ENCODE measurements at places on chromosomes 2 and 18.

- DNase-seq, result no peak
These were observed 19.9 kb downstream of the ABCG5 start for GRCh38 chr2:43818761-43819160.

DNA sequence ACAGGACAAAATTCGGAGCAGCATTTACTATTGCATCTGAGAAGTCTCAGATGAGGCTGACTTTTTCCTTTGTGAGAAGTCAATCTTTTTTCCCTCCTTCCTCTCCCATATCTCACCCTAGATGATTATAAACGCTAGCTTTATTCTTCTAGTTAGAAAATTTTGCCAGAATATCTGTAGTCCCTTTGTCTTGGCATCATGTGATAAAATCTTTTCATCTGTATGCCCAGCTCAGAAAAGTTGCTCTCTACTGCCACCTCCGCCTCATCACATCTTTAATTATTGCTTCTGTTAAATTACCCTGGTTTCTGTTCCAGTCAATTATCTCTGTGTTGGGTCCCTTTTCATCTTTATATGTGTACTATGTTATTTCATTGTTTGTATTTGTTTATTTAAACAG, 210.8 kb upstream of the SLC35G4 start:
- DNase-seq, result no peak

- DNase-seq, result no peak
These were observed 15.4 kb downstream of the TMEM163 start for GRCh38 chr2:134703426-134703825.

DNA sequence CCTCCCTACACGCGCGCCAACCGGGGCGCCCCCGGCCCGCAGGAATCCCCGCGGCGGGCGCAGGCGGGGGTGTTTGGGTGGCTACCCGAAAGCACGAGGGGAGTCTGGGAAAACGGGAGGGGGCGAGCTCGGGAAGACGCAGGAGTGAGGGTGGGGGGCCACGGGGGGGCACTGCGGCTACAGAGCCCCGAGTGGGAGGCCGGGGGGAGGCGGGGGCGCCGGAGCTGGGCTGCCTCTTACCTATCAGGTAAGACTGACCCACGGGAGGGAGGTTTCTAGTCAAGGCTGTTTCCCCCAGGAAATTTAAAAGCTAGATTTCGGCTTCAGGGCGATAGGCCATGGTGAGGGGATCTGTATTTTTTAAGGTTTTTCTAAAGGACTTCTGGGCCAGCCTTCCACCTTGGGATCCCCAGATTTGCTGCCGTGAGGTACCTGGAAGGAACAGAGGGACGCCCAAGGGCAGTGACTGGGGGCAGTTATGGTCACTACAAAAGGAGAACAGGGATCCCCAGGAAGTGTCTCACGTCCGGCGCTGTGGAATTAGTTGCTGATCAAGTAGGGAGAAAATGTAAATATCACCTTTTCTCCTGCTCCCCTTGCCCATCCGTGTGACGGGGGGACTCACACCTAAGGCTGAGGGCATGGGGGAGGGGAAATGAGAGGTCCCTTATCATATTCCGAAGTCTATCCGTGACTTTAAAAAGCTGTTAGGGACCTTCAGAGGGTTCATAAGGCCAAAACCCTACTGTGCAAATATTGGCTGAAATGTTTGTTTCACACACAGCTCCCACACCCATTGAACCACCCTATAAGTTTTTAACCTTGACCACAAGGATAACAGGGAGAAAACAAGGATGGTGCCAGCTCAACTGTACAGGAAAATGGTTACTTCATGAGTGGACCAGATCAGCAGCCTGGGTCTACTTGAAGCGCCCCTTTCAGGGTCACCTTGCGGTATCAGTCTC, 638 bp upstream of the IRS1 start:
- DNase-seq, result no peak
